ENCODE measurements at places on chromosomes 2 and 18.

- DNase-seq: peak; percentile 75
Measured at GRCh38 chr2:8680822-8681760, 765 bp upstream of the ID2 start.

- no peak for DNase-seq
Measured at GRCh38 chr2:63735931-63736330, 105.8 kb upstream of the UGP2 start.

GRCh38 chr2:88746929-88747490, 55.5 kb downstream of the RPIA start:
- no peak for DNase-seq

GRCh38 chr18:23095463-23095862, 39.8 kb upstream of the CABLES1 start:
- no peak for DNase-seq

GRCh38 chr2:190443778-190444481, 35.8 kb downstream of the MFSD6 start:
- DNase-seq: no peak

GRCh38 chr18:24595561-24596031, 135.2 kb downstream of the HRH4 start:
- no peak for DNase-seq

GRCh38 chr2:120770176-120770575, 34.5 kb downstream of the GLI2 start:
- no peak for DNase-seq

DNA sequence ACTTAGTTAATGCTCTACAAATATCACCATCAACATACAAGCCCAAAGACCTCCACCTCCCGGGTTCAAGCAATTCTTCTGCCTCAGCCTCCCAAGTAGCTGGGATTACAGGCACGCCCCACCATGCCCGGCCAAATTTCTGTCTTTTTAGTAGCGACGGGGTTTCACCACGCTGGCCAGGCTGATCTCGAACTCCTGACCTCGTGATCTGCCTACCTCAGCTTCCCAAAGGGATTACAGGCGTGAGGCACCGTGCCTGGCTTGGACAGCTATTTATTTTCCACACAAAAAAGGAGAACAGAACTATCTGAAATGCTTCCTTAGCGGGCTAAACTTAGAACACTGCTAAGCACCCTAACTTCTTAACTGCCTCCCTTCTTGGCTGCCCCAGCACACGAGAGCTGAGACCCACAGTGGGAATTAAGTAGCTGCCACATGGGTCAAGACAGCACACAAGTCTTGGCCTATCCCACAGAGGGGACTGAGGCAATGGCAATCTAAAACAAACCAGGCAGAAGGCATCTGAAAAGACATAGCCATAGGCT, 24.8 kb downstream of the CYTIP start:
- DNase-seq: no peak

- DNase-seq: no peak
Measured at GRCh38 chr2:150981826-150982225, 279.8 kb downstream of the RBM43 start.

DNA sequence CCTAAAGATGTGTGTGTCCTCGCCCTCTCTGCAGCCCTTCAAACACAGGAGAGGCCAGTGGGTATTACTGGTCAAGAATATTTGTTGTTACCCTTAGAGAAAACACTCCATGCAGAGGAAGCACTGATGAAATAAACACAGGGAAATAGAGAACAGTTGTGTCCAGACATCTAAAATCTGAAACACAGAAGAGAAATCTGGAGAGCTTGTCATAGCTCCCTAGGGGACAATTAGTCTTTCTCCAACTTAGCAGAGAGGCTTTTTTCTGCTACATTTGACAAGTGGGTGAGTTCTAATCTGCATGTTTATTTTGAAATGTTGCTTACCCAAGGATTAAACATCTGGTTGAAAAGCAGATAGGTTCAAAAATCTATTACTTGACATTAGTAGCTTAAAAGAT, 190.1 kb downstream of the CTNNA2 start:
- no peak for DNase-seq

- no peak for DNase-seq
Measured at GRCh38 chr2:179268277-179268925, 3.8 kb upstream of the SESTD1 start.

DNA sequence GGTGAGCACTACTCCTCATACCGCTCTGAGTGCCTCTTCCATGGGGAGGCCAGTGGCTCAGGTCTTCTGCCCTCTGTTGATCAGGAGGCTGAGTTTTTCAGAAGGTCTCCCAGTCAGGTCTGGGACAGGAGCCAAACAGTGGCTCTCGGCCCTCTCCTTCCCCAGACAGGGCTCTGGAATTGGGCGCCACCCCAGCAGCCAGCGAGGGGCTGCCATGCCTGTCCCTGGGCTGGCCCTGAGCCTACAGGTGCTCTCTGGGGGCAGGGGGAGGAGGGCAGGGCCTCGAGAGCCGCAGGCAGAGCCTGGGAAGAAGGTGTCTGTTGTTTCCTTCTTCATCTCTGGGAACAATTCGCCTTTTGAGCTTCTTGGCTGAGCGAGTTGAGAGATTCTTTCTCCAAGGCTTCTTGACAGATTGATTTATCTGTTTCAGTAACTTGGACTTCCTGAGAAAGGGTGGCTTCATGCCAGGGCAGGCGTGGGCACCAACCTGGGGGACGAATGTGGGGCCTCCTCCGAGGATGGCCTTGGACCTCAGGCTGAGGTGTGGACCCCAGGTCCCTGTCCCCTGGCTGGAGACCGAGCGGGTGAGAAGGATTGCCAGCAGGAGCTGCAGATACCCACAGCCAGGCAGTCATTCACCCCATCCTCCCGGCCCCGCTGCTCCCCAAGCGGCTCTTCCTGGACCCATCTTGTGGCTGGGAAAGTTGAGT, 64.7 kb upstream of the GLI2 start:
- no peak for DNase-seq

DNA sequence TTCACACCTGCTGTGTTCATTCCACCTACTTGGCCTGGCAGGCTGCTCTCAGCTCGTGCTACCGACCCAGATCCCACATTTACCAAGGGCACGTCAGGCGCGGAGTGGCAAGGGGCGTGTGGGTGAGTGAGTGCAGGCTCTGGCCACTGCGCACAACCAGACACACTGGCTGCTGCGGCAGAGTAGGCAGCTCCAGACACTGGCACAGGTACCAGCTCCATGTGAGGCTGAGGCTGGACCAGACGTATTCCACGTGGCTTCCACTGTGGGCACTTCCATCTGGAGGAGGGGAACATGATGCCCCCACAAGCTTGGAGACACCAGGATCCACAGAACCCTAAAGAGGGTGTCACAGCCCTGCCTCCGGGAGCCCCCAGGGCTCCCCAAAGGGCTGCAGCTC, 74.6 kb upstream of the ZNF804A start:
- no peak for DNase-seq

DNA sequence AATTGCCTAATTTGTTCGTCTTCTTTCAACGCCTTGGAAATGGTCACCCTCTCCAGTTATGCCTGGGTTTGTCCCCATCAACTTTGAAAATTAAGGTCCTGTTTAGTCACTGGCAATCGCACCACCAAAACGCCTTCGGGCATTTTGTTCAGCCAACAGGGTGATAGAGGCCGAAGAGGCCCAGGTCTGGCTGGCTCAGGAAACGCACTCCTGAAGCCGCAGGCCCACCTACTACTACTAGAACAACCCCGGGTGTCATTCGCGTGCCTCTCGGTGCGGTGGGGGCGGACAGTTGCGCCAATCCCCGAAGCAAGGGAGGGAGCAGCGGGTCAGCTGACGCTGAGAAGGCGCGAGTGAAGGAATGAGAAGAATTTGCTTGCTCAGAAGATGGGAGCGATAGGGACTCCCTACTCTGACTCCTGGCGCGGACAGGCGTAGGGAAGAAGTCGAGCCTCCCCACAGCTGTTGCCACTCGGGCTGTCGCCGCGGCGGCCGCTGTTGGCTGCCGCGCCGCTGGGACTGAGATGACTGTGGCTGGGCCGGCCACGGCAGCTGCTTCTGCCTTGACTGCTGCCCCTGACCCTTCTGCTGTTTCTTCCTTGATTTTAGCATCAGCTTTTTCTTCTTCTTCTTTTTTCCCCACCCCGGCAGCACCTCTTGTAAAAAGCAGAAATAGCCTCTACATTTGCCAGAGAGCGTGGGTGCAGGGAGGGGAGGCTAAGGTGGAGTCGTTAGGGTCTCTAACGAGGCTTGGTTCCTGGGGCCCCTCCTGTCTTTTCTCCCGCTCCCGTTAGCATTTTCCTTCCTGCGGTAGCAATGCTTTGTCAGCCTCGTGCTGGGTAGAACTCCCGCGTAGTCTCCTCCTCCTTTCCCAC, 387.6 kb downstream of the FIGN start:
- no peak for DNase-seq

DNA sequence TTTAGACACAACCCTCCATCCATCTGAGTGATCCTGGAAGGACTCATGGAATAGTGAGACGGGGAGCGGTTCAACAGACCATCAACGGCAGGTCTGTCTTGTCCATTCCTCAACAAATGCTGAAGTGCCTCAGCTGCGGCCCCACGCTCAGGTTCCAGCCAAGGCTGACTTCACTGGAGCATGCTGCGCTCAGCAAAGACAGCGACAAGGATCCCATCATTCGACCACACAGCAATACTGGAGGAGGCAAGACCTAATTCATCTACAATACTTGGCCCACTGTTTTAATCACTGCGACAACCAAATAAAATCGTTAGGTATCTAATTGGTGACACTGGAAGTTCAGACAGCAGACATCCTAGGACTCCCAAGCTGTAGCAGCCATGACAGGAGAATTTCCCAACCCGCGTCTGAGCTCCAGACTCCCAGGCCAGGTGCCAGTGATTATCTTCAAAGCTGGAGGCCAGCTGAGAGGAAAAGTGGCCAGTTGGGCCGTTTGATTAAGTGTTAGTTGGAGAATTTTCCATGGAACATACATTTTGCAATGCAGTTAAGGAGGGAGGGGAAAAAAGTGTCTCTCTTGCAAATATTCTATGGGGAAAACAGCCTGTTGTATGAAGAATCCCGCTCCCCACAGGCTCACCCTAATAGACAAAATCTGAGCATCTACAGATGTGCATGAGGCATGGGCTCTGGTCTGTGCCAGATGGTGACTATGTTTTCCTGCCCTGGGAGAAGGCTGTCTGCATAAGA, 92.5 kb upstream of the SLC35G4 start:
- no peak for DNase-seq

GRCh38 chr2:149903626-149904025, 316.1 kb upstream of the MMADHC start:
- no peak for DNase-seq

DNA sequence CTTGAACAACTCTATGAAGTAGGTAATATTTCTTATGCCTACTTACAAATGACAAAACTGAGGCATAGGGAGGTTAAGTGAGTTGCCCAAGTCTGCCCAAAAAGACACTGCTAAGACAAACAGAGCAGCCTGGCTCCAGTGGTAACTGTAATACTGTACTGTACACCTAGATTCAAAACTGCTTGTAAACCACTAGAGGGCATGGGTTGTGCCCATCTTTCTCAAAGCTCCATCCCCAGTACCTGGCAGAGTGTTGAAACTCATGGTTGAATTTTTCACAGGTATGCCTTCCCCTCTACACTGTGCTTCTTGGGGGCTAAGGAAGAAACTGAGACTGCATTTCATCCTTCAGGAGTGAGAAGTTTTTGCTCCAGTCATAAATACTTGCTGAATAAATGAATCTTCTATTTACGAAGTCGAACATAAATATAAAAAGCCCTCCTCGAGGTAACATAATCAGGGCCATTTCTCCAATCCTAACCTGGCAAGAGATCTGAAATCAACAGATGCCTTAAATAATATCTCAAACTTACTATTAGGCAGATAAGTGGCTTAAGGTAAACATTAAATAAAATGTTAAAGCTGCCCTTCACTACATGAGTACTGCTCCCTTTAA, 2.0 kb downstream of the PPP4R1 start:
- peak; percentile 45 for DNase-seq

DNA sequence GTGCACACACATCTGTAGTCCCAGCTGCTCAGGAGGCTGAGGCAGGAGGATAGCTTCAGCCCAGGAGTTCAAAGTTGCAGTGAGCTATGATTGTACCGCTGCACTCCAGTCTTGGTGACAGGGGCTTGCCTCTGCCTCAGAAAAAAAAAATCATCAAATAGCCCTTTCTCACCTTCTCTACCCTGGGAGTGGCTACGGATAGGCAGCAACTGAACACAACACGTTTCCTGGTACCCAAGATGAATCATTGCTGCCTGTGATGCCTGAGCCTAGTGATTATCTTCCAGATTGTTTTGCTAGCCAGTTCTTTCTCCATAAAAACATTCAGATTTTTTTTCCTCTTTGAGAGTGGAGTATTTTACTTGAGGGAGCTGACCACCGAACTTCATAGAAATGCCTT, 13.5 kb downstream of the INPP4A start:
- DNase-seq: no peak

DNA sequence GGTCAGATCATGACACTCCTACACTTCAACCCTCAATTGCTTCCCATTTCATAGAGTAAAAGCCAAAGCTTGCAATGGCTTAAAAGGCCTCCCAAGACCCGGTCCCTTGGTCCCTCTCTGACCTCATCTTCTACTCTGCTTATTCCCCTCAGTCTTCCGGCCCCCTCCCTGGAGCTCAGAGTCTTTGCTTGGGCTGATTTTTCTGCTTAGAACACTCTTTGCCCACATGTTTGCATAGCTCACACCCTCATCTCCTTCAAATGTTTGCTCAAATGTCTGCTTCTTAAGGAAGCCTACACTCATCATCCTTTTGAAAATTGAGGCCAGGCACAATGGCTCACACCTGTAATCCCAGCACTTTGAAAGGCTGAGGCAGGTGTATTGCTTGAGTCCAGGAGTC, 65.6 kb upstream of the CAPN13 start:
- DNase-seq: no peak

GRCh38 chr2:179654806-179655205, 206.6 kb downstream of the ZNF385B start:
- DNase-seq: no peak

DNA sequence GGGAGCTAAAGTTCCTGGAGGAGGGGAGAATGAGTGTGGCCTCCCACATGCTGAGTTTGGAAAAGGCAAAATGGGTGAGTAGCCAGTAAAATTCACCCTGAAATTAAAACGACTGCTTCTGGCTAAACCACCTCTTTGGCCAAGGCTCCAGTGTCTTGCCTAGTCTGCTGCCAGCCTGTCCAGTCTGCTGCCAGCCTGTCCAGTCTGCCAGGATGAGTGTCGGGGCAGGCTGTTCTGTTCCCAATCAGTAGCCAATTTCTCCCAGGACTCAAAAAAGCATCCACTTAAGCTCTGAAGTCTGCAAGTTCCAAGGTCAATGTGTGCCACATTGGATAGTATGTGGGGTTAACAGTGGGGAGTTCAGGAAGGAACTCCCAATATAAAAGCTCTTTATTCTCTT, 134.6 kb upstream of the KLHL29 start:
- DNase-seq: no peak

DNA sequence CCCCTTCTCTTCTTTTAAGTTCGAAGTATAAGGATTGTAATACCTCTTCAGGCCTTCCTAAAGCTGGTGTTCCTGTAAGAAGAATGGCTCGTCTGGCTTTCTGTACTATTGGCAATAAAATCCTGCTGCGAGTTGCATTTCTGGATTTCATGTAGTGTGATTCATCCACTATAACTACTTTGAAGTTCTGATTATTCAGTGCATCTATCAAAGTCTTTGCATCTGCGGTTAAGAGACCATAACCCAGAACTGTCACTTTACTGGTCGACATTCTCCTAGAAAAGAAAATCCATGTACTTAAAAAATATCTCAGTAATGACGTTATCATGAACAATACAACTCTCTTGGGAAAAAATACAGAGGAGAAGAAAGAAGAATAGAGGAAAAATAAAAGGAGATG, 181.1 kb downstream of the ZRANB3 start:
- DNase-seq: no peak

Data from GM20000 (cell line).